ENCODE measurements at places on chromosomes 11 and 22.

- no peak for DNase-seq
These were observed at the start of gene NXPE2 for GRCh38 chr11:114678125-114679036. Gene NXPE2, plus strand, starts transcription at chr11:114678527. Its CDS starts 49 bp downstream, at chr11:114678576.

DNA sequence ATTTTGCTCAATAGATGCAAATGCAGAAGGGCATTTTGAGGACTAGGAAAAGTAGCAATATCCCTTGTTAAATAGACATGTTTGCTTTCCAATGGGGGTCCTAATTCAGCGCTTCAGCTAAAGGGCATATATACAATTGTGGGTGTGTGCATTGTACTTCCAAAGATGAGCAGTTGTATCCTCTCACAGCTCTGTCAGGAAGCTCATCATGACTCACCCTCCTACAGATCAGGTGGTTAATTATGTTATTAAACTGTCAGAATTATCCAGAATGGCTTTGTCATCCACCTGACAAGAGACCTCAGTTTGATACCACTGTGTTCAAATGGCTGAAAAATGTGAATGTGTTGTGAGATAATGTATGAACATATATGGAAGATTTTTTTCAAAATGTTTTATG is 252.2 kb upstream of the MTNR1B start:
- no peak for DNase-seq

DNA sequence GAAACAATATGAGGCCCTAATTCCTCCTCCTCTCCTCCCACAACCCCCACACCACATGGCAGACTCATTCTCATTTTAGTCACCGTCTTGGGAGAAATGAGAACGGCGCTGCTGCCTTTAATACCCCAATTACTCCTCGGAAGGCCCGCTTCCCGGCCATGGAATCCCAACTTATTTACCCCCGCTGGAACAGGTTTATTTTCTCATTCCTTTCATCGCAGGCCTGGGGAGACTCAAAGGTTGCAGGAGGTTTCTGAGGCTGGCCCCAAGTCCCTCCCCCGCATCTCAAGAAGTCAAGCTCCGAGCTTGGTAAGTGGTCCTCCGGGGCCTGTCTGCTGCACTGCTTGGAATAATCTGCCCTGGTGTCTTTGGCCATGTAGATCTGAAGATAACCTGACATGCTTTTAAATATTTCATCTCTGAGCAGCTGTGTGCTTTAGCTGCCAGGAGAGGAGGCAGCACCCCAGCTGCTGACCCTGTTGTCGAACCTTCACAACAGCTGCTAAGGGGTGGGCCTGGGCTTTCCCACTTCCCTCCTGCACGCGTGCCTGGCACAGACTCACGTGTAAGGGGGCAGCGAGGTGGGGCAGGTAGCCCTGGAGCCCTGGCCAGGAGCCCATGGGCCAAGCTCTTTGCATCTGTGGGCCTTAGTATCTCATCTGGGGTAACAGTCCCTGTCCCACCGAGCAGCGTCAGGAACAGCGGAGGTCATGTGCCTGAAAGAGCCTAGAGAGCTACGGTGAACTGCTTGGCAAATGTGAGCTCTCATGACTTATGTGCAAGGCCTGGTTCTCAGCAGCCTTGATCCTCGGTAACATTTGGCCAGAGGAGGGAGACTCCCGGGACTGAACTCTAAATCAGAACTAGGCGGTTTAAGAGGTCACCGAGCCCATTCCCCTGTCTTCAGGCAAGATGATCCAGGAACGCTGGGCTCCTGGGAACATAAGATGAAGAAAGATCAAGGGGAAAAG is 164.6 kb downstream of the ST3GAL4 start:
- DNase-seq, result no peak

GRCh38 chr11:704781-705645 is 1.0 kb upstream of the EPS8L2 start:
- DNase-seq, result no peak

DNA sequence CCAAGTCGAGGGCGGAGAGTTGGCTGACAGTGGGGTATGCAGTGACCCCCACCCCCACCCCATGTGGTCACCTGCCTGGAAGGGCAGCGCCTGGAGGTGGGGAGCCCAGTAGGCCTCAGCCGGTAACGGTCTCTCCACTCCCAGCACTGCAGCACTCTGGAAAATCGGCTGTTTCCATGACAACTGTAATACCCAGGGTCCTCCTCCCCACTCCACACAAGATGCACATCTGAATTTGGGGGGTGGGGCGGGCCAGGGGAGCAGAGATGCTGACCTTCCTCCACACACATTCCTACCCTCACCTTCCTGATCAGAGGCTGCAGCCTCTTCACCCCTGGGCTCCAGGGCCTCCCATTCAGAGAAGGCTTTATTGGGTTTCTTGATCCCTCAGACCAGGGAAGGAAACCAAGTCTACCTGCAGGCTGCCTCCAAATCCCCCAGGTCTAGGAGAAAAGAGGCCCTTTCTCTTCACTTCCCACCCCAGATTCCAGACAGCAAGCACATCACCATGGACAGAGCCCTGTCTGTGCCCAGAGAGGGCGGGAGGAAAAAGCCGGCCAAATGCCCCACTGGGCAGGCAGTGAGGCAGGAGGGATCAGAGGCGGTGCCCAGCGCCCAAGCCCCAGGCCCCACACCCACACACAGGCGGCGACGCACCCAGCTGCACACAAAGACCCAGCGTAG is 46.5 kb downstream of the SLC22A12 start:
- DNase-seq, result no peak

DNA sequence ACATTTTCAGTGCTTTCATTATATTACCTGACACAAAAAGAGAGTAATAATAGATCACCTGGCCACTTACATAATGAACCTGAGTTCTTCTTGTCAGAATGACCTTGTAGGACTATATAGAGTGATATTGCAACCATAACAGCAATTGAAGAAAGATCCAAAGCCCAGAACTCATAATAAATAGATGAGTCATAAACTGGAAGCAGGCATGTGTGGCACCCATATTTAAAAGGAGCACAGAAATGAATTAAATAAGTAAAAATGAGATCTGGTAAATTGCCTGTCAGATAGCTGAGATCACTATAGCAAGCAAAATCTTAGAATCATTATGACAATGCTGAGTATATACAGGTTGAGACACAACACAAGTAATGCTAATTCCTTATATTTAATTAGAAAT is 331.8 kb downstream of the AASDHPPT start:
- DNase-seq, result no peak

DNA sequence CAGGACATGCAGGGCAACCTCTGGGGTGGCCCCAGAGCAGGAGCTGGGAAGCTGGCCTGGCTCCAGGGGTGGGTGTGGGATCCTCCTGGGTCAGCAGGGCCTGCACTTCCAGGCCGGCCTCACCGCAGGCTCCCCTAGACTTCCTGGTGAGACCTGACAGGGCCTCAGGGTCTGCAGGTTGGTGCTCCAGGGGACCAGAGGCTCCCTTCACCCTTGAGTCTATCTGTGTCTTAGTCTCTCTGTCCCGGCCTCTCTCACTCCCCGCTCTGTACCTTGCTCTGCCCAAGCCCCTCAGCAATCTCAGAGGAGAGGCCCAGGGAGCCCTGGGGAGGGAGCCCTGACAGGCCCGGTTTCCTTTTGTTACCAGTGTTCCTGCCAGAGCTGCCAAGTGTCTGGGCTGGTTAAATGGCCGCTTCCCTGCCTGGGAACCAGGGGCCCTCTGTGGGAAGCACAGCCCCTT is 13.9 kb downstream of the CD82 start:
- no peak for DNase-seq

- no peak for DNase-seq
These were observed 4.2 kb downstream of the VPS26B start for GRCh38 chr11:134228625-134229024.

GRCh38 chr11:72595292-72595684 is 78.9 kb downstream of the PDE2A start:
- DNase-seq, result no peak

GRCh38 chr22:23106344-23106743 is 35.4 kb downstream of the RSPH14 start:
- DNase-seq, result no peak

- DNase-seq, result peak; percentile 32
These were observed 14.2 kb downstream of the OR52A5 start for GRCh38 chr11:5123802-5124521.

DNA sequence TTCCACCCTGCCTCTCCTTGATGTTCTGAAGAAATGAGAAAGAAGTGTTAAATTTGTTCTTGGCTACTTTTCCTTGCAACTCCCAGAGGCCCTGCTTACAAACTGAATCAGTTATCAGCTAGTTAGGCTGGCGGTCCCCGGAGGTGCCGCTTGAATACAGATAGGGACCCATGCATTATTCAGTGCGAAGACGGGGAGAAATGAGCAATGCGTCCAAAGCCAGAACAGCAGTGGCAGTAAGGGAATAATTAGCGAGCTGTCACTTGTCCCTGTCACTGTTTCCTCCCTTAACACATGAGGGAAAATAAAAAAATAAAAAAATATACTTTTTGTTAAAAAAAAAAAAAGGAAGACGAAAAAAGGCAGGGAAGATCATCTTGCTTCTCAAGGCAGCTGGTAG is 528.1 kb downstream of the MN1 start:
- no peak for DNase-seq

- peak; percentile 79 for DNase-seq
These were observed 2.6 kb upstream of the VWCE start for GRCh38 chr11:61297746-61298145.

GRCh38 chr11:11620921-11621572 is 758 bp downstream of the GALNT18 start:
- DNase-seq, result no peak

DNA sequence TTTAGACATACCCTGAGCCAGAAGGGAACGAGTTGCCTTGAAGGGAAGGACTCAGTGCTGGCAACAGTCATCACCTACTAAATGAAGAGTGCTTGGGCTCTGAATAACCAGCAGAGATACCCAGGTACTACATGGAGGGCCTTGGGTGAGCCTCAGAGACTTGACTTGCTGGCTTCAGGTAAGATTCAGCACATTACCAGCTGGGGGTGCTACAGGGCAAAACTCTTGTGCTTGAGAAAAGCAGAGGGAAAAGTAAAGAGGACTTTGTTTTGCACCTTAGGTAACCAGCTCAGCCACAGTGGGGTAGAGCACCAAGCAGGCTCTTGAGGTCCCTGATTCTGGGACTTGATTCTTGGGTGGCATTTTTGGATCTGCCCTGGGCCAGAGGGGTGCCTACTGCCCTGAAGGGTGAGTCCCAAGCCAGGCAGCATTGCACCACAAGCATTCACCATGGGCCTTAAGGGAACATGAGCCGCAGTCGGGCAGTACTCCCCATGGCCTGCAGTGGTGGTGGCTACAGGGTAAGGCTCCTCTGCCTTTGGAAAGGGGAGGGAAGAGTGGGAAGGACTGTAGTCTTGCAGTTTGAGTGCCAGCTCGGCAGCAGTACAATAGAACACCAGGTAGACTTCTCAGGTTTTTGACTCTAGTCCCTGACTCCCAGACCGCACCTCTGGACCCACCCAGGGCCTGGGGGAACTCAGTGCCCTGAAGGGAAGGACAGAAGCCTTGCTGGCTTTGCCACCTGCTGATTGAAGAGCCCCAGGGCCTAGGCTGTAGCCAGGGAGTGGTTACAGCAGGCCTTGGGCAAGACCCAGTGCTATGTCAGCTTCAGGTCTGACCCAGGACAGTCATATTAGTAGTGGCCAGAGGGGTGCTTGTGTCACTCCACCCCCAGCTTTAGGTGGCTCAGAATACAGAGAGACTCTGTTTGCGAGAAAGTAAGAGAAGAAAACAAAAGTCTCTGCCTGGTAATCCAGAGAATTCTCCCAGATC is 22.7 kb upstream of the PLEKHA7 start:
- DNase-seq, result no peak

GRCh38 chr11:112292785-112293407 is 32.2 kb upstream of the PLET1 start:
- DNase-seq, result no peak

- no peak for DNase-seq
These were observed 25.1 kb downstream of the MUC2 start for GRCh38 chr11:1099519-1100355.

- no peak for DNase-seq
These were observed 6.7 kb downstream of the NFAM1 start for GRCh38 chr22:42425337-42425988.

- no peak for DNase-seq
These were observed 36.3 kb downstream of the MRE11 start for GRCh38 chr11:94457118-94458029.

DNA sequence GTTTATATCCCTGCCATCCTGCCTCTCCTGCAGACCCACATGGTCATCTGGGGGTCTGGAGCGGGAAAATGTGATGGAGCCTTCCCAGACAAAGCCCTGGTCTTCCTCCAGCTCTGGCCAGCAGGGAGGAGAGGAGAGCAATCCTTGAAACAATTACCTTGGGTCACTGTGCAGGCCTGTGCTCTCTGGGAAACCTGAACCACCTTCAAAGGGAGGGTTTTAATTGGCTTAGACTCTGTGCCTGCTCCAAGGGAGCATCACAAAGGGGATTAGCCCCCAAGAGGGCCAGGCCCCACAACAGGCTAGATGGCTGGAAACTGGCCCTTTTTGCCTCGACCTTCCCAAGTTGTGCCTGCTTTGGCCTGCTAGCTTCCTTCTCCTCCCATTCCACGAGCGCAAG is 351.9 kb downstream of the TENM4 start:
- DNase-seq, result no peak

DNA sequence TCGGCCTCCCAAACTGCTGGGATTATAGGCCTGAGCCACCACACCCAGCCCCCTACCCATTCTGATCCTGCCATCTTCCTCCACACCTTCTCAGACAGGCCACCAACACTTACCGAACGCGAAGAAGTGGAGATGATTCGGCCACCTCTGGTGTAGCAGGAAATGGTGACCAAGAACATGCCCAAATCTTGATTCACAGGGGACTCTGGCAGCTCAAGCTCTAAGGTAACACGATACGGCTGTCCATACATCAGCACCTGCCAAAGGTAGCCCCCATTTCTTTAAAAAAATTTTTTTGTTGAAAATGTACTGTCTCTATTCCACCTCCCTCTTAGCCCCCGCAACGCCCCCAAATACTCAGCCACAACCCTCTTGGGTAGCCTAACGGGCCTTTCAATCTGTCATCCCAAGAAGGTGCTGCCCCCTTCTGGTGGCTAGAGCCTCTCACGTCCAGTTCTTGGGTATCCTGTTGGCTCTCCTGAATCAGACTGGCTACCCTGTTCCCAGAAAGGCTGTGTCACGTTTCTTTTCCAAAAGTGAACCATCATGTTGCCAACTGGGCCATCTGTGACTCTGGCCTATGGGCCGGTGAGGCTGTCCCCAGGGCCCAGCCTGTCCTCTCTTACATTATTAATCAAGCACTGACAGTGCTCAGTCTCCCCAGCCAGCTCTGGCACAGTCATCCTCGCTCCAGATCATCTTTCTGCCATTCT is 5.3 kb upstream of the LRRN4CL start:
- DNase-seq, result no peak

DNA sequence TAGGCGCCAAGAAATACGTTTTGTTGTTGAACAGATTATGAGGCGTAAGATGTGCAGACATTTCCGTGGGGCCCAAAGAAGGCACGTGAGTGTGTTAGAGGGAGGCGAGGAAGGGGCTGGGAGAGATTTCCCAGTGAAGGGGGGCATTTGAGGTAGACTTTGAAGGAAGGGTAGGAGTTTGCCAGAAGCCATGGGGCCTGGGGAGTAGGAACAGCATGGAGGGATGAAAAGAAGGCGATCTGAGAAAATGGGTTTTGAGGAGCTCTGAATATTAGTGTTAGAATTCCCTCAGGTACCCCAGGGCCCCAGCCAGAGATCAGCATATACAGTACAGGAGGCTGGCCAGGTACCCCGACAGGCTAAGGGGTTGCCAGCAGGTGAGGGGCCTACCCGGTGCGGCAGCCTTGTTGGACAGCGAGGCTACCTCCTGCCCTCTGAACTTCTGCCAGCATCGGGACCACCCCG is 414 bp upstream of the MIEF1 start:
- DNase-seq, result no peak
